ENCODE measurements at places on chromosomes 7 and 10.
A peak's percentile ranks its signal among the peaks of the same experiment; 100 is the strongest.

GRCh38 chr7:112001091-112001826 is 204.9 kb downstream of the DOCK4 start:
- no peak for DNase-seq

DNA sequence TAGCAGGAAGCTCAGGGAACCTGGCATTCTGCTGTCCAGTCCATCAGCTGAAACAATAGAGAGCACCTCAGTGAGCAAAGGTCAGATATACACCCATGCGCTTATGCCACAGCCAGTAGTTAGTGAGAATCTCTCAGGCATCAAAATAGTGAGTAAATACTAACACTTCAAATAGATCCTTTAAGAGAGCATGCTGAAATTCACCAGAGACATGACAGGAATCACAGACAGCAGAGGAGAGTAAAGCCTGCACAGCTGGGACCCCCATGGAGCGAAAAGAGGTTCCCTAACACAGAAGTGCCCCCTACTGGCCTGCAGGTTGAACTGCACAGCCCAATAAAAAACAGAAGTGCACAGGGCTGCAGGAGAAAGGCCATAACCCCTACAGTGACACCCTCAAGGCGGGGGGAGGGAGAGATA is 57.6 kb upstream of the ANTXRL start:
- DNase-seq: no peak

DNA sequence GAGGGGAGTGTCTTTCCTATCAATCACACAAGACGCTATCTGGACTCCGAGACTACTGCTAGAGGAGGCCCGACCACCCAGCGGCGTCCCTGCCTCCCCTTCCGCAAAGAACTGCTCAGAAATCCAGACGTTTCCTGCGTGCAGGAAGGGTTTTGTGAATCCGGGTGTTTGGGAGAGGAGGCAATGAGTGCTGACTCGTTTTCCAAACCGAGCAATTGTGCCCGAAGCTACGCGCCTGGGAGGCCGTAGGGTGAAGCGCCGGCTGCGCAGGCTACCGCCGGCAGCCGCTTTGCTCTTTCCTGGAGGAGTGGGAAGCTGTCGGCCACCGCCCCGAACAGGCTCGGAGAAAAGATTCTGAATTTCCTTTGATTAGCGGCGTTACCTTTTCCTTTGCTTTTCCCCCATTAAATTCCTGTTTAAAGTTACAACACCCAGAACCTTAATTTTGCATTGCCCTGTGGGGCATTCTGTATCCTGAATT is 5.3 kb downstream of the VAX1 start:
- no peak for DNase-seq

DNA sequence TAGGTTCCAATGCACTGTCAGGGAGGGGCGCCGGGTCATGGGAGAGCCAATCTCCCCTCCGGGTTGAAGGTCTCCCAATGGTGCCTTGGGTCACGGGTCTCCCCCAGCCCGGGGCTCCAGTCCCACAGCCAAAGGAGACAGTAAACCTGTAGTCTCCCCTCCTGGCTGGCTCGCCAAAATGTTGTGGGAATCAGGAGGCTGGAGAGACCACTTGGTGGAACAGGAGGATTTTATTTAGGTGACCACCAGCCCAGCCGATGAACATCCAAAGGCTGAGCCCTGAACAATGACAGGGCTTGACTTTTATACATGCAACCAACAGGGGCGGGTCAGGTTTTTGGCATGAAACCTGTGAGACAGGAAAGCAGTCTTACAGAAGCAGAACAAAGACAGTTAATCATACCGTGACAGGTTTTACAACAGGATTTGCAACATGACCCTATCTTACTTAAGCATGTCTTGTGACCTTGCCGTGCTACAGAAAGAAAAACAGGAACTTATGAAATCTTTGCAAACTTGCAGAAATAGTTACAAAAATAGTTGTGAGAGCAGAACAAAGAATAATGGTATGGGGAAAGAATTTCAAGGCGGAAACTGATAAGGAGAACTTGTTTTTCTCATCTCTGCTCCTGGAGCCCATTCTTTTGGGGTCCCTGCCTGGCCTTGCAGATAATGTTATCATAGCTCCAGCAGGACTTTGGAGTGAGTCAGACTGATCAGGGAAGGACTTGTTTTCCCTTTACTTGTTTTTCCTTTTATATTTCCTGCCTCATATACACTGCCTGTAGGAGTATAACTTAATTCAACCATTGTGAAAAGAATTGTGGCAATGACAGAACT is 7.1 kb downstream of the ERV3-1 start:
- no peak for DNase-seq

DNA sequence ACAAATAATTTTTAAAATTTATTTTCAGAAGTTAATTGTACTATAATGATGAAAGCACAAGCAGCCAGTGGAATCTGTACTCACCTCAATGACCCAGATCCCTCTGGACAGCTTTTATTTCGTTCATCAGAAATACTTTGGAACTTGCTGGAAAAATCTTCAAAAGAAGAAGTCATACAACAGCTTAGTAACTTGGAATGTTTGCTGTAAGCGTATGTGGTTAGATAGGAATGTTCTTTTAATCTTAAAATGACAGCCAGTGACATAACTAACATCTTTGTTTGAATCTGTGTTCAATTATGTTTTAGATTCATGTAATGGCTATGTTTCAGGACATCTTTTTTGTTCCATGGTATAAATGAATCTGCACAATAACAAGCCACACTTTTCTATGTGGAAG is 26.8 kb downstream of the CFAP69 start:
- DNase-seq: no peak

DNA sequence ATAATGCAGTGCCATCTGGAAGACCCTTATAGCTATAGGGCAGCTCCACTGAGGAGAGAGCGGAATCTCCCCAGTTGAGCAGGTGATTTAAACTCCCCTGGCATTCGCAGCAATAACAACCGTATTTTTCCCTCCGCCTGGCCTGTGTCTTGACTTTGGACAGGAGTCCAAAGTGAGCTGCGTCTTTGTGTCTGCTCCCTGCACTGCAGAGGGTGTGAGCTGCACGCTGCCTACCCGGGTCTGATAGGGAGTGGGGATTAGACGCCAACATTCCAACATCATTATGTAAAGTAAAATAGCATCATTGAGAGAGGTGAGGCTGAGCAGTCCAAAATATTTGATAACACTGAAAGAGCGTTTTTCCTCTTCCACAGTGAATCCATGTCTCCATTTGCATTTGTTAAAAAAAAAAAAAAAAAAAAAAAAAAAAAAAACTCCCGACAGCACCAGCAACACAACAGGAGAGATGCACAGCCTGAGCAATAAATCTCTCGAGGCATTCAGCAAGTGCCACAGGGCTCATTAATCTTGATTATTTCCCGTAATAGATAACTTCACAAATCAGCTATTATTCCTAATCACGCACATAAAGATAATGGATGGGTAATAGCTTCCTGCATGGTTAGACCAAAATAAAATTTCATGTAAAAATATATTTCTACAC is 68.6 kb downstream of the CELF2 start:
- DNase-seq: no peak

DNA sequence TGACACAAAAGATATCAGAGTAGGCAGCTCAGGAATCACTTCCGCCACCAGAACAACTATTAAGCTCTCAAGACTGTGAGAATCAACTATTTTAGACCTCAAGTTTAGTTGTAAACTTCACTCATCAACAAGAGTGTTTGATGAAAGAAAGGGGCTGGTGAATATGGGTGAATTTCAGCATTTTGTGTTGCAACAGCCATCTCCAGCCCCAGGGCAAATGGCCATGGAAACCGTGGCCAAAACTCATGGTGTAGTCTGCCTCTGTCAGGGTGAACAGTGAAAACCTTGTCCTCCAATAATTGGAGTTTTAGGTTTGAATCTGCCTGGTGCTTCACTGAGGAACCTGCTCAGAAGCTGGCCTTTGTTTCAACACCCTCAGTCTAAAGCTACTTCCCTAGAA is 60.0 kb downstream of the POLR1F start:
- DNase-seq: no peak

DNA sequence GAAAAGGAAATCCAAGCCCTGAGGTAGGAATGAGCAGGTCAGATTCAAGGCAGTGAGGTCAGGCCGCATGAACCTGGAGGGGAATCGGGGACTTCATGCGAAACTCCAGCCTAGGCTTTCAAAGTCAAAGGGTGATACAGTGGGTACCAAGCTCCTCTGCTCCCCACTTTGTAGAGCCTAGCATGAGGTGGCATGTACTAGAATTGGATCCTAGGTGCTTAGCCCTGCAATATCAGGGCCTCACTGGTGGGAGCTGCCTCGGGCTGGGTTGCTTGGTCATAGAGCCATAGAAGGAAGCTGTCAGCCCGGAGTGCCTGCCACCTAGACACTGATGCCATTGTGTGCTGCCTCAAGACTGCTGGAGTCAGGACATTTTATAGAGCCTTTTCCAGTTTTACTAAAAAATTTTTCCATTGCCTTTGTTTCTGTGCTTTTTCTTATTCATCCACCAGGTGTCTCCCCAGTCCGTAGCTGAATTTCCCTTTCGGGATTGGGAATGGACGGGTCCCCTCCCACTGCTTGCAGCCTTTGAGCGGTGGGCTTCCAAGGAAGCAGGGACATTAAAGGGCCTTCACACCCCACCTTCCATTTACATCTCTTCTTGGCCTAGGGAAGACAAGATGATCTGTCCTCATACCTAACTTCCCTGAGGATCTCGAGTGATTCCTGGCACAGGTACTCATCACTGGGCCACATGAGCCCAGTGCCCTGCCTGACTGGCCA is 5.5 kb upstream of the LZTS2 start:
- DNase-seq: no peak

DNA sequence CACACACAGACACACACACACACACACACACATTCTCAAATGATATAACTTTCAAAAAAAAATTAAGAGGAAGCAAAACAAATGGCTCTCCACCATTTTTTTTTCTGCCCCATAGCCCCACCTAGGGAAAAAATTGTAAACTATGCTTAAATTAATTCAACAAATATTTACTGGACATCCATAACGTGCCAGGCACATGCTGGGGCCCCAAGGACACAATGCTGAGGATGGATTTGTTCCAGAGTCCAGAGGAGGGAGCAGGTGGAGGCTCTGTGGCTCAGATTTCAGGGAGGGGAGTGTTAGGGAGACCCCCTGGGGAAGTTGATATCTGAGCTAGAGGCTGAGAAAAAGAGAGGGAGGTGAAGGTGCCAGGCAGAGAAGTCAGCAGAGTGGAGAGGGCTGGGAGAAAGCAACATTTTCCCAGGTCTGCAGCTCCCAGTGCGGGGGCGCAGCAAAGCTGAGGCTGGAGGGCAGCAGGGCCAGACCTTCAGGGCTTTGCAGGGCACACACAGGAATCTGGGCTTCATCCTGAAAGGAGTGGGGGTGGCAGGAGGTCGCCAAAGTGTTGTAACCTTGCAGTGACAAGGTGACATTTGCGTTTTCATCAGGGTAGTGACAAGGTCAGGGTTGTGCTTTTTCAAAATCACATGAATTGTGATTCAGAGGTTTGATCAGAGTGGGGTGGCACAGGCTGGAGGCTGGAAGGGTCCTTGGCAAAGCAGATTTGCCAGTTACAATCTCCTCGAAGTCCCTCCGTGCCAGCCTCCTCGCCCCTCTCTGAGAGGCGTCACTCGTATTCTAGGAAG is 261.6 kb downstream of the WDR11 start:
- no peak for DNase-seq

DNA sequence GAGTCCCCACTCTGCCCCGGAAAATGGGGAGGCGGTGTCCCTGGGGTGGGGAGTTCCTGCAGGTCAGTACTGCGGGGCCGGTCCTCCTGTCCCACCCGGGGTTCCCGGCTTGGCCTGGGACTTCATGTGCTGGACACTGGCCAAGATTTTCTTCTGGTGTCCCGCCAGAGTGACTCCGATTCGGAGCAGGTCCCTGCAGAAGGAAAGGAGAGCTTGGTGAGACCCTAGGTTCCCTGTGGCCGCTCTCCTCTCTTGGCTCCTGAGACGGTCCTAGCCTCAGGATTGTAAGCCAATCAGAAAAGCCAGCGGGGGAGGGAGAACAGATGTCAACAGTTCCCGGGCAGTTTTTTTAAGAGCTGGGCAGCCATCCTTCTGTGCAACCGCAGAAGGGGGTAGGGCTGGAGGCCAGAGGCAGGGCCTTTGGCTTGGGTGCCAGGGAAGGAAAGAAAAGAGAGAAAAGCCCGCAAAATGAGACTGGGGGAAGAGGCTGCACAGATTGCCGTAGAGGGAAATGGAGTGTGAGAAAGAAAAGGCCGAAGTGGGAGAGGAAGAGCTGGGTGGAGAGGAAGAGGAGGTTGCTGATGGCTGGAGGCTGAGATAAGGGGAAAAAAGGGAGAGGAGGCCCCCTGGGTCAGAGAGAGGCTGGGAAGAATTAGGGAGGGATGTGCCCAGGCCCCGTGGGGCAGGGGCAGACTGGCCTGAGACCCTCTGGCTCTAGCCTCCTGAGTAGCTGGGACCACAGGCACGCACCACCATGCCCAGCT is 23.7 kb downstream of the EPHB4 start:
- DNase-seq: peak; percentile 34

DNA sequence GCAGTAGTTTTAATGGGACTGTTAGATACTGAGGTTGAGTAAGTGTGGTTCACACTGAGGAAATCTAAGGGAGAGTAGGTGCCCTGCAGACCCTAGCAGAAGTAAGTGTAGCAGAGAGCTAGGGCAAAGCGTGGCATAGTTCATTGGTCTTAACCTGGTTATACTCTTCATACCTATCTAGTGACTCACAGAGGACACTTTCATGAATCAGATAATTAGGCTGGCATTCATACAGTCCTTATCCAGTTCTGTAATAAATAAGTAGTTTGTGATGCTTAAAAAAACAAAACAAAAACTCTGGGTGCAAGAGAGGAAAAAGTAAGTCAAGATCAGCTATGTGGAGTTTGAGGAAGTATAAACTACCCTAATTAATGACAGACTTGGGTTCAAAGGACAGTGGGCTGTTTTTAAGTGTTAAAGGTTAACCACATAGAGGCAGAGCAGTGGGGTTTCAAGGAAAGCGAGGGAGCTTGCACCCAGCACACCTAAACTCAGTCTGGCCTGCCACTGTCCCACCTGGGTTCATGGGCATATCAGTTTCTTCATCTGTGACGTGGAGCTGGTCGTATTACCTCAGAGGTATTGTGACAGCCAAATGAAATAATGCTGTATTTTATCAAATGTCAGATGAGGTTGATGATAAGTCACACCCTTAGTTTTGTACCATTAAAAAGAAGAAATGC is 27.1 kb downstream of the LMTK2 start:
- DNase-seq: no peak

DNA sequence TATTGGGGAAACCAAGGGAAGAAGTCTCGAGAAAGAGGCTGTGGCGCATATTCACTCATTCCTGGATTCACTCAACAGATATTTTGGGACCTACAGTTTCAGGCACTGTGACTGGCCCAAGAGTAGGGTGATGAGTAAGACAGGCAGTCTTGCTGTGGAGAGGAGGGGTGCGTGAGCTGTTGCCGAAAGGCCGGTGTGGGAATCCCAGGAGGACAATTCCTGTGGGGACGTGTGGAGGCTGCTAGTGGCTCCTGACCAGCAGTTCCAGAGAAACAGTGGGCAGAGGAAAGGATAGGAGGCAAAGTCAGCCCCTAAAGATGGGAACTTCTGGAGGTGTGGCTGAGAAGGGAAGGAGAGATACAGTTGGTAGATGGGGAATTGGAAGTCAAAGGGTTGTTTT is 59.3 kb upstream of the GRB10 start:
- DNase-seq: no peak

GRCh38 chr7:152126741-152127140 is 101.3 kb downstream of the GALNT11 start:
- no peak for DNase-seq

All from stimulated activated CD8-positive, alpha-beta memory T cell treated with anti-CD3 and anti-CD28 coated beads, Interleukin-7, amount 100 ng/mL, for 48 hours (primary cell).